SHP77 treated with DMSO at 0.1 percent for 48 hours (cell line): ENCODE measurements at places on chromosomes 5 and 9.

- DNase-seq: no peak
These were observed 395 bp downstream of the DRD1 start for GRCh38 chr5:175443514-175444059.

DNA sequence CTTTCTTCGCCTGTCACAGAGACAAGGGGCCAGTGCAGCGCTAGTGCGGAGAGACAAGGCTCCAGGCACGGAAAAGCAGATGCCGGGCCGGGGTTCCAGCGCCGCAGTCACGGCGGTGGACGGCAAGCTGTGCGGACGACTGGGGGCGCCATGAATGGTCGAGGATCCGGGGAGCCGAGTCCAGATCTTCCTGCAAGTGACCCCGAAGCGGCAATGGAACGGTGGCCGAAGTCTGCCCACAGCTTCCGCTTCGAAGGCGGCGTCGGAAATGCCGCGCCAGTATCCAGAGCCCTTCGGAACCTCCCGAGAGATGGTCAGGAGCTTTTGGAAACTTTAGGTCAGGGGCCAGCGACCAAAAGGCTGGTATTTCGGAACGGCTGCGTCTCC lies 601 bp upstream of the FAF2 start:
- no peak for DNase-seq

GRCh38 chr5:138541511-138542179 lies 1.4 kb downstream of the ETF1 start:
- no peak for DNase-seq

- DNase-seq: no peak
These were observed 172.5 kb upstream of the GLRA1 start for GRCh38 chr5:152097128-152097527.

GRCh38 chr9:108389056-108389455 lies 466.7 kb downstream of the ACTL7B start:
- DNase-seq: no peak

DNA sequence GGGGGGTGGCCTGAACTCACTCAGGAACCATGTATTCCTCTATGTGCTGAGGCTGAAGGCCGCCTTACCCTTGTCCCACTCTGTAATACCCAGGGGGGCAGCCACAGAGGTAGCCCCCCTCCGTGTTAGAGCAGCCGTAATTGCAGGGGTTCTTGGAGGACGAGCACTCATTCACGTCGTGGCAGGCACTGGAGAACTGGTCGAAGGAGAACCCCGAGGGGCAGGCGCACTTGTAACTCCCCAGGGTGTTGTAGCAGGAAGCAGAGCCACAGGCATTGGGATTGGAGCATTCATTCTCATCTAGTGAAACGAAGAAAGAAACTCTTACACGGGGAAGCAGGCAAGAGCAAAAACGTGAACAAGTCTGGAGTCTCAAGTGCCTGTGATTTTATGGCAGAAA lies 179.8 kb downstream of the SLC12A2 start:
- no peak for DNase-seq

DNA sequence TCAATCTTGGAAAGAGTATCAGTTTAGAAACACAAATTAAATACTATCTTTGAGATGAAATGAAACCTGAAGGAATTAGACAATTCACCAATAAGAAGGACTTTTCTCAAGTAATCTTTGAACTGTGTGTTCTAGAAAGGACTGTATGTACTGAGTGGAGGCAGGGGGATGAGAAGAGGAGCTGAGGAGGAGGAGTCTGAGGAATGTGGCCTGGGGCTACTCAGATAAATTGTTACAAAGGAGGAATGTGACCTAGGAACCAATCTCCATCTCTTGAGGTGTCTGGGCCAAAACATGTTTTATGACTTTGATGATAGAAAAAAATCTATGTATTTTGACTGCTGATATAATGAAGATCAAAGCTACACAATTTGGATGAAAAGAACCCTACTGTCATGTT lies 124.3 kb upstream of the ANKRD55 start:
- no peak for DNase-seq

DNA sequence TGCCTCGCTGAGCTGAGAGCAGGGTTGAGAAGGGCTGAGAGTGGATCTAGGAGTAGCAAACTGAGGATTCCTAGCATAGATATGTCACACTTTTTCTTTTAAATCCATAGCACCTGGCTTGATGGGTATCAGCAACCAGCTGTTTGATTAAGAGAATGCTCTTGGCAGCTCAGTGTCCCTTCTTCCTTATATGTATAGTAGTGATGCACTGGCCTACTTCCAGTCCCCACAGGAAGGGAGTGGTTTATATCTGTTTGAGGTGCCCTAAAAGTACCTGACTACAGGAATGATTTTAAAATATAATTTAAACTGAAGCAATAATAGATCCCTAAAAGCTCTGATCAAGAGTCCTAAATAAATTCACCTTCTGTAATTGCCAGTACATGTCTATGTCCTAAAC lies 546.8 kb upstream of the ZNF608 start:
- no peak for DNase-seq

GRCh38 chr9:95074632-95075031 lies 242.9 kb downstream of the FANCC start:
- DNase-seq: peak; percentile 89

DNA sequence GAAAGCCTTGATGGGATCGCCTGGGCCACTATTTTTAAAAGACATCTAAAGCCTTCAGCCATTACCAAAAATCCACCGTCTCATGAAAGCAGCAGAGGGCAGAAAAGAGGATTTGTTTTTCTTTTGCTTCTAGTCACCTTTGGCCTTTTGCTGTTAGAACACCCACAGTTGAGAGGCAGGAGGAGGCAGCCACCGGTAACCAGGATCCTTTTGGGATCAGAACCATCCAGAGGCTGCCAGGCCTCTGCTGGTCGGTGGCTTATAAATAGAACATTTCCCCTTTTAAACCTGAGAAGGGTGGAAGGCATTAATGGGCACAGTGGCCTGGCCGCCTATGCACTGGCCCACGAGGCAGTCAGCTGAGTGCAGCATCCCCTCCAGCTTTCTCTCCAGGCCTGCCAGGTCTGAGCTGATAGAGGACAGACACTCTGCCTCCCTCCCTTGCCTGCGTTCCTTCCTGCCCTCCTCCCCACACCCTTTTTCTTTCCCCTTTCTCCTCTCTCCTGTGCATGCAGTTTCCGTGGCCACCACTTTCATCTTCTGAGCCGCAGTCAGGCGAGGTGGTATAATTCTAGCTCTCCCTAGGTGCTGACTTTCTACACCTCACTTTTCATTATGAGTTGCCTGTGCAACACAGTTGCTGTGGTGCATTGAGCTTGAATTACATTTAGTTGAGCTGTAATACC lies 253.4 kb downstream of the ARHGAP26 start:
- DNase-seq: peak; percentile 51

GRCh38 chr5:5420251-5420650 lies 2.2 kb upstream of the ICE1 start:
- no peak for DNase-seq

DNA sequence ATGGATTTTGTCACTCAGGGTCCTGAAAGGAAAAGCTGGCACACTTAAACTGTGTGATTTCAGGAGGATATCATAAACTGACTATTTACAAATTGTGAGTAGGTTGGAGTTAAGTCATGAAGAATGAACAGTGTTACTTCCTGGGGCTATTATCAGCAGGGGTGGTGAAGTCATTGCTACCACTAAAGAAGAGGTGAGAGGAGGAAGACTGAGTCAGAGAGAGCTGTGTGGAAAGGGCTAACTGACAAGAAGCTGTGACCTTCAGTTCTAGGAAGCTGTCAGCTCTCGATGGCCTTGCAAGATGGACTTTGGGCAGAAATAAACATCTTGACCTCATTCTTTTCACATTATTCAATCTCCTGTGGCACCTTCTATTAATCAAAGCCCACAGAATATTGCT lies 72.3 kb upstream of the STARD4 start:
- DNase-seq: no peak

DNA sequence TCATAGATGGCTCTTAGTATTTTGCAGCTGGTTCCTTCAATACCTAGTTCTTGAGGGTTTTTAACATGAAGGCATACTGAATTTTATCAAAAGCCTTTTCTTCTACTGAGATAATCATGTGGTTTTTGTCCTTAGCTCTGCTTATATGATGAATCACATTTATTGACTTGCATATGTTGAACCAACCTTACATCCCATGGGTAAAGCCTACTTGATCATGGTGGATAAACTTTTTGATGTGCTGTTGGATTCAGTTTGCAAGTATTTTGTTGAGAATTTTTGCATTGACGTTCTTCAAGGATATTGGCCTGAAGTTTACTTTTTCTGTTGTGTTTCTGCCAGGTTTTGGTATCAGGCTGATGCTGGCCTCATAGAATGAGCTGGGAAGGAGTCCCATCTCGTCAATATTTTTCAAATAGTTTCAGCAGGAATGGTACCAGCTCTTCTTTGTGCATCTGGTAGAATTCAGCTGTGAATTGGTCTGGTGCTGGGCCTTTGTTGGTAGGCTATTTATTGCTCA lies 49.7 kb downstream of the YIPF5 start:
- DNase-seq: no peak

- DNase-seq: no peak
These were observed 964 bp upstream of the COL5A1 start for GRCh38 chr9:134640506-134641172.

DNA sequence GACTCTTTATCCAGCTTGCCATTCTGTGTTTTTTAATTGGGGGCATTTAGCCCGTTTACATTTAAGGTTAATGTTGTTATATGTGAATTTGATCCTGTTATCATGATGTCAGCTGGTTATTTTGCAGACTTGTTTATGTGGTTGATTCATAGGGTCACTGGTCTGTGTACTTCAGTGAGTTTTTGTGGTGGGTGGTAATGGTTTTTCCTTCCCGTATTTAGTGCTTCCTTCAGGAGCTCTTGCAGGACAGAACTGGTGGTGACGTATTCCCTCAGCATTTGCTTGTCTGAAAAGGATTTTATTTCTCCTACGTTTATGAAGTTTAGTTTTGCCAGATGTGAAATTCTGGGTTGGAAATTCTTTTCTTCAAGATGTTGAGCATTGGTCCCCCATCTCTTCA lies 381.1 kb downstream of the MAN2A1 start:
- DNase-seq: no peak

- DNase-seq: no peak
These were observed 177.0 kb upstream of the MVB12B start for GRCh38 chr9:126149661-126150060.

DNA sequence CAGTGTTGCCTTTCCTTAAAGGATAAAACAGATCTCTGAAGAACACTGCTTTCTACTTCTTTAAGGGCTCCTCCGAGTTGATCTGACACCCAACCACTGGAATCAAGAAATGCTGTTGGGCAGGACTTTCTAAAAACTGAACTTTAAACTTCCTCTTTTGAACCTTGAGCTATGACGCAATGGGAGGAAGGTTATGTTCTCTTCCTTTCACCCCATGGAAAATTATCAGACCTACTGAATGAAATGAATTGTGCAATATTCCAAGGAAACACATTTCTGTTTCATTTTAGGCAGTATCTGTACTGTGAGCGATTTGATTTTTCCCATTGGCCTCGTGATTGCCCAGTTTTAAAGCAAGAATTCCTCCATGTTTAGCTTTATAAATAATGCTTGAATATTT lies 206.0 kb upstream of the PRR16 start:
- DNase-seq: no peak

DNA sequence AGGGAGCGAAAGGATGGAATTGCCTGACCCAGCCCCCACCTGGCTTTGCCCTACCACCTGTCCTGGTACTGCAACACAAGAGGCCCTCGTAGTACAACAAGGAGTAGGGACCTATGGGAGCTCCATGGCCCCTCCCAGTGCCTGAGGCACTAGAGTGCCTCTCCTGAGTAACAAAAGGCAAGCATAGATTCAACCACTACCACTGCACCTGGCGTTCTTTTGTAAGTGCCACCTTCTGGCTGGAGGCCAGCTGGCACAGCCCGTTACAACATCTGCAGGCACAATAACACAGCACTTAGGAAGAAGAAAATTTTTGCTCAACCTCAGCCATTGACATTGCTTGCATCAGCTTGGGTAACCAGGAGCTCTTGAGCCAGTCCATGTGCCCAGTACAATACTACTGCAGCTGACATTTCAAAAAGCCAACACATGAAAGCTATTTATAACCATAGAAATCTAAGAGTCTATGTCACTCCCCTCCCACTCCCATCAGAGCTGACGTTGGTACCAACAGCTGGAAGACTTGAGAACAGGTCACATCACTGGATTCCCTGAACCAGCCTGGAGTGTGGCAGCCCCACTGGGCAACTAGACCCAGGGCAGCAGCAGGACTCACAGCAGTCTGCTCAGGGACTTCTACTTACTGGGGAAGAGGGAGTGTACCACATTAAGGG lies 17.7 kb upstream of the FAM174A start:
- DNase-seq: peak; percentile 99

DNA sequence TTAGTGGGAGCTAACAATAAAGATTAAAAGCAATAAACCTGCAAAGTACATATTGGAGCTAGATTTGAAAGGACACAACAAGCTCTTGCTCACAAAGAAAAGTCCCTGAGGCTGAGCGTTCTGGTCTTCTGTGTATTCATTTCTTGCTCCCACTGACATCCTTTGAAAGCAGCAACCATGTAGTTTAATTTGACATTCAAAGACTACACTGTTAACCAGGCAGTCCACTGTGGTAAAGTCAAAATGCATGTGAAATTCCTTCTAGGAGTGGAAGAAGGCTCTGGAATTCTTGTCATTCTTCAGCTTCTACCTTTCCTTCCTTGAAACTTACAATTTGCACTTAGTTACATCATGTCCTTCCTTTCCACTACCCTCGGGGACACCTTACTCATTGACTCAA lies 480.7 kb downstream of the CSNK1G3 start:
- no peak for DNase-seq

DNA sequence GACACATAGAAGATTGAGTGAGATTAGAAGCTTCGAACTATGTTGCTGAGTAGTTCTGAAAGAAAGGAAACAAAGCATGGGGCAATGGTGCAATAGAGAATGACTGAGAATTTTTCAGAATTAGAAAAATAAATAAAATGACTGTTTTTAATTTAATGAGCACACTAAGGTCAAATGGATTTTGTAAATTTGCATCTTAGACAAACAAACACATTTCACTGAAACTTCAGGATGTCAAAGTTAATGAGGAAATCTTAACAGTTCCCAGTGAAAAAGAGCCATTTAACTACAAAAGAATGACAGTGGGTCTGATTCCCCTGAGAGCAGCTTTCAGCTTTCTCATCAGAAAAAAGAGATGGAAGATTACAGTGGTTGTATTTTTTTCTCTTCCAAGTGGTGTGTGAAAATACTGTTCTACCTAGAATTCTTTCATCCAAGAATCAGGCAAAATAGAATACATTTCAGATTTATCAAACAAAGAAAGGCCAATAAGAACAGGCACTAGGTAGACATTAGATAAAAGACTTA lies 591.9 kb downstream of the SEMA5A start:
- no peak for DNase-seq

DNA sequence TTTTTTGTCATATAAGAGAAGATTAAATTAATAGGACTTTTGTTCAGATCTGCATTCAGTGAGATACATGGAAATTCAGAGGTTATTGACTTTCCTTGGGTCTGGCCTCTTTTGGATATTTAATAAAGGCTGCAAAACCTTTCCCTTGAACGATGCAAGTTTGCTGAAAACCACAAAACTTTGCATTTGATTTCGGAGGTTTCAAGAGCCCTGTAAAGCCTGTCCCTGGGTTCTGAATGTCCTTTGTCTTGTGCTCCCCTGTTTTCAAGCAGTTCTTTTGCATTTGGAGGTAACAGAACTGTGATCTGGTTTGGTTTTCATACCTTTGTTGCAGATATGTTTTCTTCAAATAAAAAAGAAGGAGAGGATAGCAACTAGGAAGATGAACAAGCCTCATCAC lies 188.1 kb upstream of the DMRT1 start:
- no peak for DNase-seq
